Calu3 (cell line): ENCODE measurements at places on chromosomes 7 and 10. TPM values are rescaled to one million over a fixed set of nuclear protein-coding genes. Genes with fewer than 3 reads are reported as not detected.

The P4HA1 gene
- total RNA-seq: 20.3 and 20.9 TPM in 2 replicates

The LRIT1 gene
- total RNA-seq: not detected in 2 replicates

The DOCK1 gene
- total RNA-seq: 29.1 and 34.2 TPM in 2 replicates

The PON2 gene
- total RNA-seq: 73.7 and 79.6 TPM in 2 replicates

The SFTPA1 gene
- not detected in 2 replicates for total RNA-seq

The BLNK gene
- 7.5 and 9.5 TPM in 2 replicates for total RNA-seq

The PPP1R3C gene
- 5.5 and 7.8 TPM in 2 replicates for total RNA-seq

- DNase-seq: no peak
These were observed 792.0 kb downstream of the TYW1 start for GRCh38 chr7:67788669-67789068.

DNA sequence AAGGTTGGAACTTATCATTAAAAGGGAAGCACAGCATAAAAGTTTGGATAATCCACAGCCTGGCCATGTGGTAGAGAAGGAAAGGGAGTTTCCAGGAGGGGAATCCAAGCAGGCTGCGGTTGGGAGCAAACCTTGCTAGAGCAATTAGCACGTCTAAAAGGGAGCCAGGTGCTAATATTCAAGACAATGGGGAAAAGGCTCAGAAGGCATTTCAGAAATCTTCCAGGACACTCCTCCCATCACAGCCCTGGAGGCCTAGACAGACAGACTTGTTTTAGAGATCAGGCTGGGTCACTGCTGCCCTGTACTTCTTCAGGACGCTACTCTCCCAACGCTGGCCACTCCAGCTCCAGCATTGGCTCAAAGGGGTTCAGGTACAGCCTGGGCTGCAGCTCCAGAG is 96.2 kb upstream of the KAT6B start:
- DNase-seq: no peak

GRCh38 chr7:39294022-39294421 is 272.2 kb upstream of the YAE1 start:
- no peak for DNase-seq

- no peak for DNase-seq
These were observed 32.8 kb upstream of the ARHGAP12 start for GRCh38 chr10:31961277-31962074.

DNA sequence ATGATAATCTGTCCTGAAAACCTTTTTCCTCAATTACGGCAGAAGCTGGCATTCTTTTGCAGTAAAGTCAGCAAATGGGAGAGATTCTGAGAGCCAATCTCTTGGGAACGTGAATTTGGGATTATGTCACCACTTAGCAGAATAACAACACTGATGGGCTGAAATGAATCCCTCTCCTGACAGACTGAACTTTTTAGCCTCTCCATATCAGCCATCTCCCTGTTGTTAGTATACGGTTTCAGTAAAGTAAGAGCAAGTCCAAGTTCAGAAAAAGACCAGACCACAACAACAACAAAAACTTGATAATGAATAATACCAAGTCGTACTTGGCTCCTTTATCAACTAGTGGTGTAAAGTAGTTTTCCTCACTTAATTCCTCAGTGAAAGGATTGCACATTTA is 1048.8 kb downstream of the GATA3 start:
- no peak for DNase-seq

DNA sequence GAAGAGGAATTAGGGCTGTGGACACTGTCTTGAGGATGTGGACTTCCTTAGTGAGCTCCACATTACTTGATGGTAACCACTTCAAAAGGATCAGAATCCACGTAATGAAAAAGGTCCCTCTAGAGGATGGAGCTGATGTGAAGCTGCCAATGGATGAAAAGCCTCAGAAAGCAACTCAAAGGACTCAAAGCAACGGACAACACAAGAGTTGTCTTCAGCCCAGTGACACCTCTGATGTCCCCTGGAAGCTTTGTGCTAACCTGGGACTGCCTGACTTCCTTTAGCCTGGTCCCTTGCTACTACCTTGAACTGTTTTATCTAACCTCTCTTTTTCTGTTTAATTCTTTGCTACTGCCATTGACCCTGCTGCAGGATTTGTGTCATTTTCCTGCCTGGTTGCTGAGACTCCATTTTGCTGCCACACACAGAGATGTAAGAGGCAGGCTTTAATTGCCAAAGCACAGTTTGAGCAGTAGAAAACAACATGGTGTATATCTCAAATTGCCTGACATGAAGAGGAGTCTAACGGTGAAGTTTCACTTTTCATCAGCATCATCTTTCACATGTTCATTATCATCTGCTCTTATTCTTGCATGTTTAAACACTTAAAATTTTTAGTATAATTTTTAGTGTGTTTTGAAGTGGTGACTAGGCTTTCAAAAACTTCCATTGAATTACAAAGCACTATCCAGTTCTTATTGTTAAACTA is 11.1 kb upstream of the SGCE start:
- no peak for DNase-seq
